Esophagus squamous epithelium (tissue), 5 donors: ENCODE measurements at places on chromosomes 2 and 18.
A peak's percentile ranks its signal among the peaks of the same experiment; 100 is the strongest.

DNA sequence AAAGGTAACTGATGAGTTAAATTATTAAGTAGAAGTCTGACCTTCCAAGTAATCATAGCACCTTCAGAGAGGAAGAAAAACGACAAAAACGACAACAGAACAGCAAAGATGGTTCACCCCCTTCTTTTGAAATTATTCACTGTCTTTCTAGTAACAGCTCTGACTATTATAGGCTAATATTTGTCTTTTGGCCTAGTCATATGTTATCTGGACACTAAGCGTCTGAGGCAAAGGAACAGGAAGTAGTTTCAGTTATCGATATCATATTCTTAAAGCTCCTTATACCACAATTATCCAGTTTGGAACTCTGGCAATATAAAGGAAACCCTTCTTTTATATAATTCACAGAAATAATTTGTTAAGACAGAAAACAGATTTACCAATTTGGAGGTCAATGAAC lies 27.6 kb upstream of the SLC40A1 start:
- H3K27me3 ChIP-seq, result no peaks in the 10 kb centered on the region
- H3K4me1 ChIP-seq, result peaks cover 19% of the 10 kb centered on the region
- H3K4me3 ChIP-seq, result no peak overlapping the region
- no peaks in the 10 kb centered on the region for H3K36me3 ChIP-seq
- DNase-seq, result no peak
- no peak overlapping the region for H3K27ac ChIP-seq

DNA sequence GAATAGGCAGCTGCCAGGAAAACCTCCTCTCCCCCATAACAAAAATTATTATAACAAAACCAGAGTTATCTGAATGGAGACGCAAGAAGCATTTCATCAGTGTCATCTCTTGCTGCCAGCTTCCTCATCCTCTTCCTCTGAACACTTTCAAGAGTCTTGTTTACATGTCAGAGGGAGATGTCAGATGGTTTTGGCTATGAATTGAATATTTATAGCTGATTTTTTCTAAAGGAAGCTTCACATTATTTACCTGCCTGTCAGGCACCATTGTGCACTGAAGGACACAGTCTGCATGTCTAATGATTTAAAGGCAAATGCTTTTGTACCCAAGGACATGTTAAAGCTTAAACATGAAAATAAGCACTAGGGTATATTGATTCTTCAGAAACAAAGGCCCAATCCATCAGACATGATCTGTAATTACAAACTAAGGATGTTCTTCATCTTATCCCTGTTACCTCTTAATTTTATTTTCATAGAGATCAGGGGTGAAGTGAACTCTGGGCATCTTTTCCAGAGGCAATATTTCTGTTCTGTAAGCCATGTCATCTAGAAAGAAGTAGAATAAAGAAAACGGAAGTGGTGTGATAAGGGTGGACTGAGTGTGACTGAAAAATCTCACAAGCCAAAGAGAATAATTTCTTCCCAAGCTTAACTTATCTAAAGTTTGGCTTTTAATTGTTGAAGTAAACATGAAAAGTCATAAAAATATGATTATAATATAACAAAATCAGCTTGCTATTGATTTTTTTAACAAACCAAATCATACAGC lies 168.7 kb downstream of the ANKRD44 start:
- H3K27me3 ChIP-seq, result no peaks in the 10 kb centered on the region
- DNase-seq, result no peak
- no peak overlapping the region for H3K4me3 ChIP-seq
- H3K27ac ChIP-seq, result no peak overlapping the region

DNA sequence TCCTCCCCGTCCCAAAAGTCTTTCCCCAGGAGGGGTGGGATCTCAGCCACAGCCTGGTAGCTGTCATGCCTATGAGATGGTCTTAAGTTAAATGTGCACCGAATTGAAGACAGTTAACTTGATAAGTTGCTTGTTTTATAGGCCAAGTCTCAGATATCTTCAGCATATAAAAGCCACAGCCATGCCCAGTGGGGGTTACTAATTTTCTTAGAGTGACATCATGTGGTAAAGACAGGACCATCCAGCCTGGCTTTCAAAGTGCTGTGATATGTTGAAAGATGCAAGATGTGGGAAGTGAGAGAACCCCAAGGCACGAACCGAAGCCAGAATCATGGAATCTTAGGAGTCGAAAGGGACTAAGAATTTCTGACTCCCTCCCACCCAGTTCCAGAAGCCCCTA lies 42.1 kb upstream of the FAM124B start:
- H3K27me3 ChIP-seq, result no peaks in the 10 kb centered on the region
- H3K4me3 ChIP-seq, result no peak overlapping the region
- DNase-seq, result no peak
- H3K4me1 ChIP-seq, result peaks cover 3% of the 10 kb centered on the region

GRCh38 chr18:74994502-74995418 lies 214.2 kb downstream of the PTGR3 start:
- H3K27ac ChIP-seq, result peak overlapping the region; percentile 45
- no peaks in the 10 kb centered on the region for H3K27me3 ChIP-seq
- H3K4me1 ChIP-seq, result peaks cover 14% of the 10 kb centered on the region
- no peaks in the 10 kb centered on the region for H3K36me3 ChIP-seq
- no peak for DNase-seq

DNA sequence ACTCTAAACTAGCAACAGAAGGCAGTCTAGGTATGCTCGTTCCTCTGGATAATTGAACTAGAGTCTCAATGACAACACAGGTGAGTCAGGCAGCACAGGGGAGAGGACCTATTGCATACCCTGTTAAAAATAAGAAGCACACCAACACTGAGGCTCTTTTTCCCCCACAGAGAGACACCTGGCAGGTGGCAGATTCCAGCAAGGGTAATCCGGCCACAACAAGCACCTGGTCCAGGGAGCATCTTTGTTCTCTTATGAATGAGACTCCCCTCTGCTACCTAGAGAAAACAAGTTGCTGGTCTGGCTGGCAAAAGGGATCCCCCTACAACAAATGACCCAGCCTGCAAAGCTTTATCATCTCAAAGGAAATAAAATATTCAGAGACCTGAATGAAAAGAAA lies 508.9 kb upstream of the POU3F3 start:
- H3K27ac ChIP-seq, result no peak overlapping the region
- H3K27me3 ChIP-seq, result no peaks in the 10 kb centered on the region
- no peaks in the 10 kb centered on the region for H3K36me3 ChIP-seq
- no peak overlapping the region for H3K4me3 ChIP-seq
- DNase-seq, result no peak

DNA sequence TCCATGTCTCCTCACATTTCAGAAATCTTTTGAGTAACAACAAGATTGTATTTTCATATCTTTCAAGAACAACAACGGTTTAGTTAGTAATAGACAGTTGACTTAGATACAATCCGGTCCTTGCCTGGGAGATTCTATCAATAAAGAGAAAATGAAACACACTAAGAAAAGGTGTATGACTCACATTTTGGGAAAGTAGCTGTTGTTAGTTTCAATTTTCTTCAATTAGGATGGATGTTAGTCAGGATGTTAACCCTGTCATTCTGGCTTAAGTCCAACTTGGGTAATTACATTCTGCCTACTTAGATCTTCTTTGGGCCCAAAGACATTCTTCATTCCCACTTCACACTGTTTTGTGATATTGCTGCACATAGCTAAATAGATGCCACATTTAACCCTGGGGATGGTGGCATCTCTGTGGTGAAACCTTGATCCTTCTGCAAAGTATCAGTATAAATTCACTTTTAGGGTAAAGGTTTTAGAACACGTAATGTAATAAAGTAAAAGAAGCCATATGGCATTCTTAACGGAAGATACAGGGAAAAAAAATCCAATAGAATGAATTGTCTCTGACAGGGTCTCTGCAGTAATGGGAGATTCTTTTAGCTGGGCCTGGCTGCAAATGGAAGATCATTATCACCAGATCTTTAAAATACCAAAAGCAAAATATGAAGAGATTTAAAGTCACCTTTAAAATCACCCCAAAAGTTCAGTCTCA lies 365.5 kb downstream of the FIGN start:
- H3K27ac ChIP-seq, result no peak overlapping the region
- no peak overlapping the region for H3K4me3 ChIP-seq
- no peaks in the 10 kb centered on the region for H3K27me3 ChIP-seq
- no peaks in the 10 kb centered on the region for H3K4me1 ChIP-seq
- DNase-seq, result no peak

DNA sequence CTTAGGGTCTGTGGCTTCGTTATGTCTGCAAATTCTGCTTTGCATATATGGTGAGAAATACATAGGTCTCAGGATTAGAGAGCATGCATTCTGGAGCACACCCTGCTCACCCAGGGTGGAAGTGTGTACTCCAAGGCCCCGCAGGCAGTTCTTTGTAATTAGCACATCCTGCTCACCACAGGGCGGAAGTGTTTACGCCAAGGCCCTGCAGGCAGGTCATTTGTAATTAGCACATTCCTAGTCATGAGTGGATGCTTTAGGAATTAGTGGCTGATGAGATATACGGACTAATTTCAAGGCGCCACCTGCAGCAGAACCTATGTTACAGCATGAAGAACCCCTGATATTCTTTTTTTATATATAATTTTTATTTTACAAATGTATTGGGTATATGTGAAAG lies 4.2 kb downstream of the ALLC start:
- H3K27me3 ChIP-seq, result no peaks in the 10 kb centered on the region
- H3K4me3 ChIP-seq, result no peak overlapping the region
- DNase-seq, result no peak
- no peaks in the 10 kb centered on the region for H3K4me1 ChIP-seq
- no peak overlapping the region for H3K27ac ChIP-seq

- H3K36me3 ChIP-seq, result no peaks in the 10 kb centered on the region
- H3K27ac ChIP-seq, result peak overlapping the region; percentile 83
- DNase-seq, result no peak
- H3K4me3 ChIP-seq, result no peak overlapping the region
- no peaks in the 10 kb centered on the region for H3K27me3 ChIP-seq
Measured at GRCh38 chr2:160206436-160206835, 6.4 kb upstream of the ITGB6 start.

- DNase-seq, result no peak
- peak overlapping the region; percentile 95 for H3K27ac ChIP-seq
- peaks cover 59% of the 10 kb centered on the region for H3K4me1 ChIP-seq
- H3K4me3 ChIP-seq, result peak overlapping the region; percentile 91
Measured at GRCh38 chr2:61536180-61536571, 2.0 kb downstream of the XPO1 start.

GRCh38 chr18:34650121-34650545 lies 60.0 kb upstream of the DTNA start:
- H3K27me3 ChIP-seq, result no peaks in the 10 kb centered on the region
- H3K4me3 ChIP-seq, result no peak overlapping the region
- H3K36me3 ChIP-seq, result no peaks in the 10 kb centered on the region

DNA sequence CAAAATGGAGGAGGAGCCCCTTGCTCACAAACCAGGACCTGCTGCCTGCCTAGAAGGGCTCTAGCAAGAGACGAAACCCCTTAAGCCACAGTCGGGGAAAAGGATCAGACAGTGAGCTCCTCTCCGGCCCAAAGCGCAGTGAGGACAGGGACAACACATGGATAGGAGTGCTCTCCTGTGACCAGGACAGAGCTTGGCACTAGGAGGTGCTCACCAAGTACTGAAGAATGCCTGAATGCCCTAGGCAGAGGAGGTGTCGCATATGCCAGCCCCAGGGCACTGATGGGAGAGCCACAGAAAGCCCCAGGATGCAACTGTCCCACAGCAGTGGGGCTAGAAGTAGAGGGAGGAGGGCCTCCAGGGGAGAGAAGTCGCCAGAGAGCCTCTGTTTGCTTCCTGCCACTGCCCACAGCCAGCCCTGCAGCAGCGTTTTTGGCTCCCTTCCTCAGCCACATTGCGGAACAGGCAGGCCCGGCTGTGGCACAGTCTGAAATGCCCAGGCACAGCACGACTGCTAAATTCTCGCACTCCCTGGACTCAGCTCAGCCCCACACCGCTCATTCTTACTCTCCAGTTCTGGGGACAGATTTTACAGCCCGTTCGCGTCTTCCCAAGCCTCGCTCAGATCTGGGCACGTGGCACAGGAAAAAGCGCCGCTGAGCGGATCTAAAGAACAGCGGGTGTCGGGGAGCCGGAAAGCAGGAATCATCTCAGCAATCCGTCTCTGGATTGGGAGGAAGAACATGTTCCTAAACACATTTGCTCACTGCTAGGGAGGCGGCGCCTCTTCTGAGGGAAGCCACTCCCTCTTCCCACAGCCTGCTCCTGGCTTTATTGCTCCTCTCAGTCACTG lies 98.7 kb upstream of the POU3F3 start:
- DNase-seq, result no peak
- no peak overlapping the region for H3K4me3 ChIP-seq
- no peak overlapping the region for H3K27ac ChIP-seq
- no peaks in the 10 kb centered on the region for H3K36me3 ChIP-seq
- H3K27me3 ChIP-seq, result no peaks in the 10 kb centered on the region

DNA sequence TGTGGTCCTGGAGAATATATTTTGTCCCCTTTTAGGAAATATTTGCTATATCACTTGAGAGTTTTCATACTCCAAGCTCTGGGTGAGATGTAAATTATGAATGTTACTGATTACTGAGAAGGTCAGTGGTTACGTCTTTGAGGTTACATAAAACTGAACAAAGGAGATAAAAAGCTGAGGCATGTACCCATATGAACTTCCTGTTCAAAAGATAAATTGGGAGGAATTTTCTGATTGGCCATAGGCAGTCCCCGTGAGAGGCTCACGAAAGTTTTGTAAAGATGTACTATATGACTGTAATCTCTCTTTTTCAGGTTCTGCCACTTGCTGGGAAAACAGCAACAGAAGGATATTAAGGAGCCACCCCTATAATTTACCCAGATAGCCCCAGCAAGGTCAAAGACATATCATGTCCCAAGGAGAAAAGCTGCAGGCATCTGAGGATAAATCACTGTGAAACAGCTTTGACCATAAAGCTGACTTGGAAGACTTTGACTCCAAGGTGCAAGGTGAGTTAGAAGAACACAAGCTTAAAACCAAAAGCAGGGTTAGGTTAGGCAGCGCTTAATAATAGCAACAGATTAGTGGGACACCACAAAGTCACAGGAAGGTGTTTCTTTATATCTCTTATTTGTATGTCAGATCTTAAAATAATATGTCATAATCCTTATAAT lies 90.4 kb downstream of the OSBPL6 start:
- no peak overlapping the region for H3K4me3 ChIP-seq
- no peak for DNase-seq
- H3K27me3 ChIP-seq, result no peaks in the 10 kb centered on the region

GRCh38 chr2:147211484-147211883 lies 633.3 kb upstream of the ACVR2A start:
- H3K27me3 ChIP-seq, result no peaks in the 10 kb centered on the region
- no peaks in the 10 kb centered on the region for H3K4me1 ChIP-seq
- no peaks in the 10 kb centered on the region for H3K36me3 ChIP-seq
- H3K27ac ChIP-seq, result no peak overlapping the region
- H3K4me3 ChIP-seq, result no peak overlapping the region

DNA sequence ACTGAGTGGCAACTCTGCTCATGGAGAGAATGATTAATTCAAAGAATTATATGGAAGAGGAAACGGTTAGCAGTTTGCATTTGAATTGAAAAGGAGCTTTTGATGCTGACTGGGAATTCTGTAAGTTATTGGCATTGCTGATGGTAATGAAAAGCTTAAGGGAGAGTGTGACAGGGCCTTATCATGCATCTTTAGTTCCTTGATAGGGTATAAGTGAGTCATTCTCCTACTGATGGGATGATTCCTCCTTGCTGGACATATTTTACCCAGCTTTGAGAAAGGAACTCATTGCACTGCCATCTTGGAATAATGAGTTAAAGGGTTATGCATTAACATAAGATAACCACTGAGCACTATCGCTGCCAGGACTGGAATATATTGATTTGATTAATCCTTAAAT lies 740.7 kb downstream of the DCC start:
- no peaks in the 10 kb centered on the region for H3K27me3 ChIP-seq
- no peak overlapping the region for H3K27ac ChIP-seq

GRCh38 chr2:86087936-86088850 lies 17.5 kb downstream of the POLR1A start:
- no peak overlapping the region for H3K4me3 ChIP-seq
- H3K27me3 ChIP-seq, result no peaks in the 10 kb centered on the region
- H3K36me3 ChIP-seq, result peaks cover 95% of the 10 kb centered on the region
- H3K27ac ChIP-seq, result no peak overlapping the region
